Stimulated activated CD8-positive, alpha-beta memory T cell treated with anti-CD3 and anti-CD28 coated beads, Interleukin-7, amount 100 ng/mL, for 48 hours (primary cell): ENCODE measurements at places on chromosomes 7 and 10.

- no peak for DNase-seq
Measured at GRCh38 chr7:2412587-2413201, 9.3 kb downstream of the CHST12 start.

DNA sequence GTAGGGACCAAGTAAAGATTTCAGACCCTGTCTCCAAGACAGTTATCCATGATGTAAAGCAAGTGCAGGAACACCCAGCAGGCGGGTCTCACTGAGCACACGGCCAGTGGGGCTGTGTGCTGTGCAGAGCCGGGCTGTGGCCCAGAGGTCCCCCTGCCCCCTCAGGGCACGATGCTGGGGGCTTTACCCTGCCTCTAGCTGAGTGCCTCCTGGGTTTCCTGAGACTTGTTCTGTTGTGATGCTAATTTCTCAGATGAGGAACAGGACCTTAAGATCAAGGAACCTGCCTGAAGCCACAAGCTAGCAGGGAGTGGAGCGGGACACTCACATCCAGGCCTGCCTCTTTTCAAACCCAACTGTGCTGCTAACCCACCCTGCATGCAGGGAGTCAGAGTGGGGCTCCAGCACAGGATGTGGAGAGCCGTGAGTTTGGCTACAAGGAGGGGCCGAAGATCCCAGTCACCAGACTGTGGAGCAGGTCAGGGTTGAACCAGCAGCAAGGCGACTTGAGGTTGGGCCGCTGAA lies 76.1 kb upstream of the LYZL2 start:
- DNase-seq = no peak

DNA sequence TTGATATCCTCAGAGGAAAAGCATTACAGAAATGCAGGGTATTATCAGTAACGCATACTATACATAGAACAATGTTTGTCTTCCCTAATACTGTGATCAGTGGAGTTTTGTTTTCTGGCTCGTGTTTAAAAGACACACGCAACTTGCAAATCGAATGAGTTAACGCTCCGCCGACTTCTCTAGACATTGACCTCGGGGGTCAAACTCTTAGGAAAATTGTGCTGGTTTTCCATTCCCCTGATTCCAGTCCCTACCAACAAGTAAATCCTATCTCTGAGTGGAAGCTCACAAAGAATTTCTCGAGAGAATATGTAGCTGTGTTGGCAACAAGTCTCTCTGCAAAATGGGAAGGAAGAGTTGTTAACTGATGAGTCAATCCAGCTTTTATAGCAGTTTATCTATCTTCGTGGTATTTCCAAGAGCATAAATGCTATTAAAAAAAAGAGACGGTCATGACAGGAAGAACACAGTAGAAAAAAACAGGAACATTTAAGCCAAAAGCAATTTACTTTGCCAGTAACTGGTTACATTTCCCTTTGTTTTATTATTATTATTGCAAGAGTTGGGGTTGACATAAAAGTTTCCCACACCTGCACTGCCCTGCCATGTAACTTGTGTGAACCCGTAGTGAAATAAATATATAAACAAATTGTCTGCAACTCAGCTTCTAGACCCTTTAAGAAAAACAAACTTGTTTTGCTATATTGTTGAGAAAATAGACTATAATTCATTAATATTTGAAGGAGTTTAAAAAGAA lies 144.4 kb downstream of the ARID5B start:
- no peak for DNase-seq

DNA sequence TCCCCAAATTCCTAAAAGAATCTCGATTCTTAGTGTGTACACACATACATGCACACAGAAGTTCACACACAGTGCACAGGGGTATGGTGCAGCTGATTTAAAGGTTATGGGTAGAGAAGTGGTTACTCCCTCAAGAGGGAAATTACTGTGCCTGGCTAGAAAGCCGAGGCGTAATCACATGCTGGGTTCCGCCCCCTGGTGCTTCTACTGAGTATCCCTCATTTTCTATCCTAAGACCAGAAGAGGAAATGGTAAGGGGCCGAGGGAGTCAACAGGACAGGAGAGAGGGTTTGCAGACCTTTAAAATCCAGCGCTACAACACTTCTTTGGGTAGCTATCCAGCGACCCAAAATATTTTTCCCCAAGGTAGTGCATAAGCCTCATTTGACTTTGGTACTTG lies 147.3 kb upstream of the TMEM196 start:
- no peak for DNase-seq

DNA sequence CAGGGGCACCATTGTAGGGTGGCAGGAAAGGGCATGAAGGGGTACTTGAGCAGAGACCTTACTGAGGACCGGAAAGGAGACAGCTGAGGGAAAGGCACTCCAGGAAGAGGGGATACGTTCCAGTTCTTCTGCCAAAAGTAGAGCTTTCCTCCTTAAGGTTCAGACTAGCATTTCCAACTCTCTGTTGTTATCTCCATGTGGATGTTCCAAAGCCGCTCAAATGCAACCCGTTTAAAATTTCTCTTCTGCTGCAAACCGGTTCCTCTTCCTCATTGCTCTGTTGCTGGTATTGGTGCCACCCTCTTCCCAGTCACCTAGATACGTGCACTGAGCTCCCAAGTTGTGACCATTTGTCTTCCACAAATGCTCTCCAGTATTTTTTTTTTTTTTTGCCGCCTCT lies 47.5 kb downstream of the TMEM209 start:
- no peak for DNase-seq

GRCh38 chr7:85682833-85683620 lies 496.2 kb upstream of the SEMA3D start:
- DNase-seq = no peak

DNA sequence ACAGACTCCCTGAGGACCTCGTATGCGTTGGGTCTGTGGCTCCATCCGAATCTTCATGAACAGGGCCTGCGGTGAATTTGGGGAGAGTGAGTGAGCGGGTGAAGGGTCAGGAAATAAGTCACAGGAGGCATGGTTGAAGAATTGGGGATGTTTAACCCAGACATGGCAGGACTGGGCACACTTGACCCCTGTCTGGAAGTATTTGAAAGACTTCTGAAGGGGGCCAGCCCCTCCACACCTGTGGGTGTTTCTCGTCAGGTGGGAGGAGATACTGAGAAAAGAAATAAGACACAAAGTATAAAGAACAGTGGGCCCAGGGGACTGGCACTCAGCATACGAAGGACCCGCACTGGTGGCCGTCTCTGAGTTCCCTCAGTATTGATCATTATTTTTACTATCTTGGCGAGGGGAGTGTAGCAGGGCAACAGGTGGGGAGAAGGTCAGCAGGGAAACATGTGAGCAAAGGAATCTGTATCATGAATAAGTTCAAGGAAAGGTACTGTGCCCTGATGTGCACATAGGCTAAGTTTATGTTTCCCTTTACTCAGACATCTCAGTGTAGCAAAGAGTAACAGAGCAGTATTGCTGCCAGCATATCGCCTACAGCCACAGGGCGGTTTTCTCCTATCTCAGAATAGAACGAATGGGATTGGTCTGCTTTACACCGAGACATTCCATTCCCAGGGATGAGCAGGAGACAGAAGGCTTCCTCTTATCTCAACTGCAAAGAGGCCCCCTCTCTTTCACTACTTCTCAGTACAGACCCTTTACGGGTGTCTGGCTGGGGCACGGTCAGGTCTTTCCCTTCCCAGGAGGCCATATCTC lies 38.2 kb upstream of the PFKFB3 start:
- DNase-seq = no peak

DNA sequence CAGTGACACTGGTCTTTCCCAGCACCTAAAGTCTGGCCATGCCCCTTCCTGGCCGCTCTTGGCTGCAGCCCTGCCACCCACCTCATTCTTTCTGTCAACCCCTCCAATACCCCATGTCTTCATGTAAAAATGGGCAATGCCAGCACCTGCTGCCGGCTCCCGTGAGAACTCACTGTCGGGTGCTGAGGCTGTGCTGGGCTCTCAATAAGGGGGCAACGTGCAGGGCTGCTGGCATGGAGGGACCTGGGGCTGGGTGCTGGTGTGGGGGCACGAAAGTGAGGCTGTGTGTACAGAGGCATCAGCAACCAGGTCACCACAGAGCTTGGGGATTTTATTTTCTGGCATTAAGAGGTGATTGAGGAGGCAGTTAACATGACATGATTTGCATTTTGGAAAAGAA lies 65.3 kb downstream of the ALOX5 start:
- DNase-seq = no peak

DNA sequence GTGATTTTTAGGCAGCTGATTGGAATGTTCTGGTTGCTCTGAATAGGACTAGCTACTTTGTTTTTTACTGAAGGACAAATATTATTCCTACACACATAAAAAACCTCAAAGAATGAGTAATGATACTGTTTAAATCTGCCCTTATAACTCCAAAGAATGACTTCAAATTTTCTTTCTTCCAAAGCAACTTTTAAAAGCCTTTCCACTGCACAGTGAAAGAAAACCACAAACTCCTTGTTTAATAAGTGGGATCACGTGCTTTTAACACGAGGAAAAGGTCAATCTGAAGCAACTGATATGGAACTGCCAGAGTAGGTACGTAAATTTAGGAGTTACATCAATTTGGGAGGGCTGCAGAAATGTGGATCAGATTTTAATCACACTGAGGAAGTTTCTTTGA lies 8.0 kb upstream of the PRKCQ start:
- DNase-seq = no peak

- no peak for DNase-seq
Measured at GRCh38 chr7:134427896-134428295, 31.0 kb downstream of the AKR1B1 start.

DNA sequence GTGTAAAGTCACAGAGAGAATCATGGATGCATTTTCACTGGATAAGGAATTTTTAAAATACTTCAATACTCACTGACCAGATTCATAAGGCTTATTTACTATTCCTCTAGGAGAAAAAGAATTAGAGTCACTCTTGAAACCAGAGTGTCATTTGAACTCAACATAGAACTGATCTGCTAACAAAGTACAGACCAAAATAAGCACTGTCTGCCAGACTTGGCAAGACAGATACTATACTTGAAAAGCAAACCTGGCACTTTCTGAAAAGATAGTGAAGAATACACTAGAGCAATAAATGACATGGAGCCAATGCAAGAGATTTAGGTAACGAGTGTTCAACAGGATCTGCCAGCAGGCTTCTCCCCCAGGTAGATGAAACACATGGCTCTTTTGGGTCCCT lies 215.3 kb downstream of the CHCHD3 start:
- DNase-seq = no peak

- peak; percentile 57 for DNase-seq
Measured at GRCh38 chr10:102231357-102232318, 5.5 kb downstream of the ELOVL3 start.

DNA sequence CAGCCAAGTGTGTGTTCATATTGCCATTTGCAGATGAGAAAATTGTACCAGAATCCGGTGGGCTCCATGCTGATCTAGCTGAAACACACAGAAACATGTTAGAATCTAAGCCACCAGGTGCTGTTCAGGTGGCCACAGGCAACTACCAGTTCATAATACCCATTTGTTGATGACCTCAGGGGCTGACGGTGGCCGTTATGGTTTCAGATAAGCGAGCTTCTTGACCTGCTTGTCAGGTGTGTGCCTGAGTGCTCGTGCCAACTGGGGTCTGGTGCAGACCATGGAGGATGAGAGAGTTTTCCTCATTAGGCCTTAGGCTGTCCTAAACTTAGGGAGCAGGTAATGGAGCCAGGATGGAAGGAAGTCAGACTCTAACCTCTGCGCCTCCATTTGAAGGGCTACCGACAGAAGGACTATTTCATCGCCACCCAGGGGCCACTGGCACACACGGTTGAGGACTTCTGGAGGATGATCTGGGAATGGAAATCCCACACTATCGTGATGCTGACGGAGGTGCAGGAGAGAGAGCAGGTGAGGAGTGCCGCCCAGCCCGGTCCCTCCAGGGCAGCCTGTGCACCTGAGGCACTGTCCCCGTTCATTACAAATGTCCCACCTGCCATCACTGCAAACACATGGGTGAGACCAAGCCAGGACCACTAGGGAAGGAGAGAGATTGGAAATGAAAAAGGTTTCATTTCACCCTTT lies 53.1 kb downstream of the MKI67 start:
- no peak for DNase-seq

- no peak for DNase-seq
Measured at GRCh38 chr10:51804866-51805265, 105.5 kb upstream of the CSTF2T start.

- DNase-seq = no peak
Measured at GRCh38 chr7:118324790-118325449, 100.4 kb downstream of the ANKRD7 start.

DNA sequence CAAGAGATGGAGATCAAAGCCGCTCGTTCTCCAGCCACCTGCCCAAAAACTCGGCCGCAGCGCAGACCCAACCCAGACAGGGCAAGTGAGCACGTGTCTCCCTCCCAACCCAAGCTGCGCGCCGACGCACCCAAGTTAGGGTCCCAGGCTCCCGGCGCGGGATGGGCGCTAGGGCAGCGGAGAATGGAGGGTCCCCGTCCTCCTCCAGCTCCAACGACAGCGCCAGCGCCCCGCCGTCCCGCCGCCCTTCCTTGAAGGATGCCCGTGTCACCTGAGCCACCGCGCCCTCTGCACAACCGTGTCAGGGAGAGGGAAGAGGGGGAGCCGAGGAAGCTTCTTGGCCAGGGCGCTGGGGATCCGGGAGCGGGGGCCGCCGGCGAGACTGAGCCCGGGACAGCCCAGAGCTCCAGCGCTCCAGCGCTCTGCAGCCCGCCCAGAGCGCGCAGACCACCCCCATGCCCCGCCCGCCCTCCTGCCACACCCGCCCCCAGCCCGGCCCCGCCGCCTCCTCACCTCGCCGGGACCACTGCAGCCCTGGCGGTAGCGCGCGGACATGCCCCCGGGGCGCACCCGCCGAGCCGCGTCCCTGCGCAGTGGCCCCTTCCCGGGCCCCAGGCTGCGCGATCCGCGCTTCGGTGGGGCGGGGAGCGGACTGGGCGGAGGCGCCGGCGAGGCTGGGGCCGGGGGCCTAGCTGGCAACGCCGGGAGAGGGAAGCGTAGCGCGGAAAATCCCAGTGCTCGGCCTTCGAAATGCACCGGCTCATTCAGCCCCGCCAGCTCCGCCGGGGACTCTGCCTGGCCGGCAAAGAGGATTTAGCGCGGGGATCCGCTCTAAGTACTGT lies at the start of gene SLC16A12:
Gene SLC16A12, minus strand, starts transcription at position 424 of the 842 bp plus-strand sequence. CDS start 73,016 bp downstream, outside the sequence.
- no peak for DNase-seq

DNA sequence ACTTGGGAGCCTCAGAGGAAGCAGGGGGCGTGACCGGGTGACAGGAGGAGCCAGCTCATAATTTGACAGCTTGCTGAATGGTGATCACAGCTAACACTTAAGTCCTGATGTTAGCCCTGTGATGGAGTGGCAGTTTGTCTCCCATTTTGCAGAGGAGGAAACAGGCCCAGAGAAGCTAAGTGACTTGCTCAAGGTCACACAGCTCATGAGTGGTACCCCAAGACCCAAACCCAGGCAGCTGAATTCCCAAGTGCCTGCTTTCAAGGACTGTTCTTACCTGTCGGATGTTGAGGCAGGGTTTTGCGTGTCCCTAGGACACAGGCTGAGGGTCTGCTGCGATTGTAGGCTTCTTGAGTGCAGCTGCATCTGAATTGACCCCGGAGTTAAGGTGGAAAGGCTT lies 51.7 kb downstream of the PALD1 start:
- DNase-seq = no peak
